ENCODE measurements at places on chromosomes 5 and 9.

DNA sequence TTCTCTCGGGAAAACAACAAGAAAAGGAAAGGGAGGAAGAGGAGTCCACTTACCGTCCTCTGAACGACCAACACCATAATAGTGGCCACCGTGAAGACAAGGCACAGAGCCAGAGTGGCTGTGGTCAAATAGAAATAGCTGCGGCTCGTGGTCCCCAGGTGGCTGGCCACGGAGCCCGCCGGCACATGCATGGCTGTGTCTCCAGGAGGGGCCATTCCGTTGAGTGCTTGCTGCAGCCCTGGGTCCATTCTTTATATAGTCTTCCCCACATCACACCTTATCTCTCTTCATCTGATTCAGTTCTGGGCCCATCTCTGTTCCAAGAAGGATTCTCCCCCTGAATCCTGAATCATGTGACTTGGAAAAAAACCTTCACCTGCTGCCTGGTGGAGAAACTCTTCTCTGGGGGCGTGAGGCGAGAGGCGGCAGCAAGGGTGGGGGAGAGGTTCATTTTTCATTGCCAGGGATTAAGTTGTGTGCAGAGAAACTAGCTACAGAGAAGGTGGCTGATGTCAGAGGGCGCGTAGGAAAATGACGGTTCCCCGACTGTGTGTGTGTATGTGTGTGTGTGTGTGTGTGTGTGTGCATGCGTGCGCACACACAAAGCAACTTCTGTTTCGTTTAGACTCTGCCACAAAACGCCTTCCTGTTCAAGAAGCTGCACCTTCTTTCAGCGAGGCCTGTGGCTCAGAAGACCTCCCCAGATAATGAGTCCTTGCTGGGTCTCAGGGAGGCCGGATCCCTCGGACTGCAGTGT is at the start of gene TNFSF8:
TNFSF8 (minus strand) TSS at position 536 of the 757 bp plus-strand sequence; CDS start at position 248, 288 bp downstream.
- peak; percentile 73 for DNase-seq

- no peak for DNase-seq
Observed at GRCh38 chr5:174996941-174997340, 272.6 kb downstream of the MSX2 start.

- no peak for DNase-seq
Observed at GRCh38 chr5:115524199-115524847, 20.3 kb downstream of the FEM1C start.

DNA sequence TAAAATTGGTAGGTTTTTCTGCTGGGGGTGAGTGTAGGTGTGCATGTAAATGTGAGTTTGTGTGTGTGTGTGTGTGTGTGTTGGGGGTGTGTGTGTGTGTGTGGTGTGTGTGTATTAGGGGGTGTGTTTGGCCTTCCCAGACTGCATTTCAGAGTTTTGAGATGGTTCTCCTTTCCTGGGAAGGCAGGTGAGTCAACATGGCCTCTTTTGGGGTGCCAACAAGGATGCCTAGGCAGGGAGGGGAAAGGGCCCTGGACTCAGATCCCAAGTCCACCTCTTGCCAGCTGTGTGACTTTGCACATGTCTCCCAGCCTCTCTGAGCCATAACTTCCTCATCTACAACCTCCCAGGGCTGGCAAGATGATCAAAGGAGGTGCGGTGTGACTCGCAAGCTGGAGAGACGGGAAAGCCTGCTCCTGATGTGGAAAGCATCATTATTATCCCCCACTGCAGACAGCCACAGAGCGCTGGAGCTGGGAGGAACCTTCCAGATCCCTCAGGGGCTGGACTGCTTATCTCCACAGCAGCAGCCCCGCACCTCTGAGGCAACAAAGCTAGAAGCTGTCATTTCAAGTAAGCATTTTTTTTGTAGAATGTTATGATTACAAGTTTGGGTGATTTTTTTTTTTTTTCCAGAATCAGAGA is 63.5 kb upstream of the TBC1D2 start:
- DNase-seq = no peak

GRCh38 chr5:180159756-180160155 is 49.3 kb downstream of the RASGEF1C start:
- no peak for DNase-seq

- DNase-seq = no peak
Observed at GRCh38 chr9:98864281-98865174, 57.1 kb downstream of the GALNT12 start.

DNA sequence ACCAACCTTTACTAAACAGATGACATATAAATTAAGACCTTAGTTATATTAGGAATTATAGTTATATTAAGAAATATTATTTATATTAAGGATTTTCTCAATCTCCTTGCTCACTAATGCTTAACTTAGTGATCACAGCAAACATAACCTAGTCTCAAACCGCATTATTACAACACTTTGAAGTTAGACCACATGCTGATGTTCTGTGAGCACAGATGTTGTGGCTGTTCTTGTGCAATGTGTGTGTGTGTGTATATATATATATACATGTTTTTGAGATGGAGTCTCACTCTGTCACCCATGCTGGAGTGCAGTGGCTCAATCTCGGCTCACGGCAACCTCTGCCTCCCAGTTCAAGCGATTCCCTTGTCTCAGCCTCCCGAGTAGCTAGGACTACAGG is 20.5 kb downstream of the ELP1 start:
- DNase-seq = no peak

DNA sequence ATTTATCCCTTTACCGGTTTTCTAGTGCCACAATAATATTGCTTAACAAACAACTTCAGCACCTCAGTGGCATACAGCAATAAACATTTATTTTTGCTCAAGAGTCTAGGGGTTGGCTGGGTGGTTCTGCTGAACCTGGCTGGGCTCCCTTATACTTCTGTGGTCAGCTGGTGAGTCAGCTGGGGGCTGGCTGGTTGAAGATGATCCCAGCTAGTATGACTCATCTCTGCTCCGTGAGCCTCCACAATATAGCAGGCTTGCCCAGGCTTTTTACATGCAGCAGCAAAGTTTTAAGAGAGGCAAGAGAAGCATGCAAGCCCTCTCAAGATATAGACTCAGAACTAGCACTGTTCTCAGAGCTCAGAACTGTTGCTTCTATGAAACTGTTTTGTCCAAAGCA is 523.5 kb upstream of the CLINT1 start:
- DNase-seq = peak; percentile 11

GRCh38 chr5:140827704-140828361 is at the start of gene PCDHA6:
PCDHA6 (plus strand) TSS chr5:140827960; CDS start chr5:140828092, 132 bp downstream.
- DNase-seq = no peak

DNA sequence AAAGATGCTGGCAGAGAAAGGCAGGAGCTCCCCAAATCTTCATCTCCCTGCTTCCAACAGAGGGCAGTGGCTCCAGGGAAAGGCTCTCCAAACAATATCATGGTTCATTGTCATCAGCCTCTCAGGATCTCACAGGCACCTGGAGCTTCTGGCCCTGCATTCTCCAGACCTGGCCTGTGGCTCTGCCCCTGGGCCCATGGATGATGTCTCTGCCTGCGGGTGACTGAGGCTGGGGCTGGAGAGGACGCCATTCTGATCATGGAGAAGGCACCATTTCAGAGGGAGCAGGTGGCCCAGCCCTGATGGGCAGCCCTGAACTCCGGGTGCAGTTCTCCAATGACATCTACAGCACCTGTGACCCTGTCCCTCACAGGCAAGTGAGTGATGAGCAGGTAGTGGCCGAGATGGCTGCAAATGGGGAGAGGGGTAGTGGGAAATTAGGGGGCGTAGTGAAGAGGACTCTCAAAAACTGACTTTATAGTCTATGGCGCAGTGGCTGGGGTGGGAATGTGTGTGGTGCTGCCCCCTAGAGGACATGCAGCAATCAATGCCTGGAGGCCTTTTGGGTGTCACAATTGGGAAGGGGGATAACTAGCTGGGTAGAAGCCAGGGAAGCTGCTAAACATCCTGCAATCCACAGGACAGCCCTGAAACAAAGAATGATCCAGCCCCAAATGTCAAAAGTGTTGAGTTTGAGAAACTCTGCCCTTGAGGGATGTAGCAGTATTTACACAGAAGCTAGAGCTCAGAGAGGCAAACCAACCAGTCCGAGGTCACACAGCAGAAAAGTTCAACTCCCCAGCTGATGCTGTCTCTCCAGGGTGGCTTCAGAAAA is 3.2 kb downstream of the SH3PXD2B start:
- DNase-seq = no peak

GRCh38 chr9:128242828-128243214 is 33.0 kb downstream of the GOLGA2 start:
- DNase-seq = no peak

All from activated T-helper 1 cell treated with anti-CD3 and anti-CD28 coated beads, Interleukin-12 subunit alpha, Interleukin-12 subunit beta, Interleukin-2, Interleukin-4 antibody, amounts not matched to agents 30 ng/mL and 10 ng/mL and 1 ng/mL, durations not matched to agents 14 hours and 24 hours and 36 hours (primary cell).